ENCODE measurements at places on chromosomes 16 and 17.

GRCh38 chr16:81928271-81928918 is 82.9 kb downstream of the SDR42E1 start:
- DNase-seq, result no peak

DNA sequence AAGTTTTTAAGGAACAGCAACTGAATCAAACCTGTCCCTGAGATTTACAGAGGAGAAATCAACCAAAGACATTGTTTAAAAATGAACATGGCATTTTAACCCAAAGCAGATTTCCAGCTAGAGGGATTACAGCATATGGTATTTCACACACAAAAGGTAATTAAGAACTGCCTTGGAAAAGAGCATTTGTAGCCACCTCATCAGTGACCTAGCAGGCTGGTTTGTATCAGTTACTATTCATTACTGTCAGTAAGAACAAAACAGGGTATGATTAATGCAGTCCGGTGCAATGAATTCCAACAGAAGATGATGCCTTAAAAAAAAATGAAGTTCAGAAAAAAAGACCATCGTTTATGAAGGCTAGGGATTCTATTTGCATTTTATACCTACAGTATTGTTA is 219.9 kb downstream of the CHD9NB start:
- DNase-seq, result no peak

DNA sequence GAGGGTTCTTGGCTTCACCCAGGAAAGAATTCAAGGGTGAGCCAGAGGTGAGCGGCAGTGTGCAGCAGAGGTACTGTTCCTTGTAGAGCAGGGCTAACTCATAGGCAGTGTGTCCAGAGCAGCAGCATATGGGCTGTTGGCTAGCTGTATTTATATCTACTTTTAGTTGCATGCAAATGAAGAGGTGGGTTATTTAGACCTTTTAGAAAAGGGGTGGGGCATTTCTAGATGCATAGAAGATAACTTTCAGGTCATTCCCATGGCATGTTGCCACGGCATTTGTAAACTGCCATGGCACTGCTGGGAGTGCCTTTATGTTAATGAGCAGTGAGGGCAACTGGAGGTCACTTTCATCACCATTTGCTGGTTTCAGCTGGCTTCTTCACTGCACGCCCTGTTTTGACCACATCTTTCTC is 141.0 kb downstream of the STX8 start:
- no peak for DNase-seq

- no peak for DNase-seq
These were observed 1.7 kb downstream of the IL4R start for GRCh38 chr16:27315333-27316037.

- peak; percentile 44 for DNase-seq
These were observed 10.2 kb downstream of the NEUROD2 start for GRCh38 chr17:39597372-39598046.

- peak; percentile 71 for DNase-seq
These were observed 227.6 kb downstream of the UTP18 start for GRCh38 chr17:51487947-51488346.

DNA sequence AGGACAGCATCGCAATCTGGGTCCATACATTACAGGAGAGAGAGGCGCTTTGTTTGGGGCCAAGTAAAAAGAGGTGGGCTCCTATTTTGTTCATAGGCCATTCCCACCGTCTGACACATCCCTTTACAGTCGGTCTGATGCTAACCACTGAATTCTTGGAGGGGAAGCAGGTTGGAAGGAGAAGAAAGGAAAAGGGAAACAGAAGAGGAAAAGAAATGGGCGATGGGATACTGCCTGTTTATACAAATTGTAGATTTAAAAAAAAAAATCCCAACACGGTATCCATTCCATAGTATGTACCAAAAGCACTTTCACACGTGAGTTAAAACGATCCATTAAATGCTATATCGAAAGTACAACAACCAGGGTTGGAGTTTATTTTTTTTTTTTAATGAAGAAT is 4.0 kb upstream of the ZFHX3 start:
- peak; percentile 39 for DNase-seq

- DNase-seq, result no peak
These were observed 30.9 kb downstream of the TBCD start for GRCh38 chr17:82782657-82783207.

- no peak for DNase-seq
These were observed 18.6 kb downstream of the SNN start for GRCh38 chr16:11686713-11687380.

DNA sequence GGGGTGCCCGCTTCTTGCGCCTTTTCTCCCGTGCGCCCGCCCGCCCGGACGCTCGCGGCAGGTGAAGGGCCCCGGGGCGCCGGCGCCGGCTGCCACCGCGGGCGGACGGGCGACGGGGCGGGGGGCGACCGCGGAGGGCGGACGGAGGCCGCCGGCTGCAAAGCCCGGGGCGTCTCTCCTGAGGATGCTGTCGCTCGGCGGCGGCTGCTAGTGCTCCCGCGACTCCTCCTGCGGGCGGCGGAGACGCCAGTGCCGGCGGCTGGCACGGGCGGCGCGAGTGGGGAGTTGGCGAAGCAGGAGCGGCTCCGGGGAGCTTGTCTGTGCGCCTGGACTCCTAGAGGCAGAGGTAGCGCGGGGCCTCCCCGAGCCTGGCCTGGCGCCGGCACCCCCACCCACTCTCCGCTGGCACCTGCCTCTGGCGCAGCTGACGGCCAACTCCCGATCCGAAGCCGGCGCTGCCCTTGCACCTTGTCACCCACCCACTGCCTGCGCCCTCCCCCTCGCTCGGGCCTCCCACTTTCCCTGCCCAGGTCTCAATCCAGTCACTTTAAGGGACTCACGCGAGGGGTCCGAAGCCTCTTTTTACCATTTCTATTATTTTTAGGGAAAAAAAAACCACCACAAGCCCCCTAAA is at the start of gene FAM20A:
Gene FAM20A (minus strand): TSS at position 437 of the 634 bp plus-strand sequence. CDS start 701 bp downstream, outside the sequence.
- DNase-seq, result peak; percentile 69

- DNase-seq, result no peak
These were observed 39.0 kb upstream of the CRISPLD2 start for GRCh38 chr16:84780544-84781376.

- DNase-seq, result no peak
These were observed 12.8 kb upstream of the RANGRF start for GRCh38 chr17:8275421-8276290.

DNA sequence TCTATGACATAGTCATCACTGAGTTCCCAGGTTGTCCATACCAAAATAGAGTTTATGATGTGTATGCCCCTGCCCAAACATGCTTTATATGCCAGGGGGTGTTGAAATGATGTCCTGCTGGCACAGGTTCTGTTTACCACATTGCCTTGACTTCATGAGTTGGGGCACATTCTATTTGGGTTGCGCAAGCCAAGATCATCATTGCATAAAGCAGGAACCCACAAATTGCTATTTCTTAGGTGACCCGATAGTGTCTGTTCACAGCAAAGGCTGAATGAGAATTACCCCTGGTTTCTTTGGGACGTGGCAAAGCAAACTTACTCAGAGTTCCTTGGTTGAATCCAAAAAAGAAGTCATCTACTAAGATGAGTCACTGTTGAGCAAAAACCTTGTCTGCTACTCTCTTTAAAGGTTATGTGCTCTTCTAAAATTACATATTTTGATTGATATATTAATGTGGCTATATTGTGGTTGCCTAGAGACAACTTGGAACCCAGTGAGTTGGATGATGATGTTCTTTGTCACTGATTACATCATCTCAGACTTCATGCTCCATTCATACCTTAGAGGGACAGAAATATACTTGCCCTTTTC is 912.6 kb upstream of the SOX9 start:
- no peak for DNase-seq

- no peak for DNase-seq
These were observed 17.9 kb downstream of the ACSM3 start for GRCh38 chr16:20781697-20782096.

DNA sequence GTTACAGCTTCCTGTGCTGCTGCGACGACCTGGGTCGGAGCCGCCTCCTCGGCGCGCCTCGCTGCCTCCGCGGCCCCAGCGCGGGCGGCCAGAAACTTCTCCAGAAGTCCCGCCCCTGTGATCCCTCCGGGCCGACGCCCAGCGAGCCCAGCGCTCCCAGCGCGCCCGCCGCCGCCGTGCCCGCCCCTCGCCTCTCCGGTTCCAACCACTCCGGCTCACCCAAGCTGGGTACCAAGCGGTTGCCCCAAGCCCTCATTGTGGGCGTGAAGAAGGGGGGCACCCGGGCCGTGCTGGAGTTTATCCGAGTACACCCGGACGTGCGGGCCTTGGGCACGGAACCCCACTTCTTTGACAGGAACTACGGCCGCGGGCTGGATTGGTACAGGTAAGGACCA is 746 bp downstream of the HS3ST2 start:
- DNase-seq, result peak; percentile 68

- peak; percentile 67 for DNase-seq
These were observed 51.5 kb upstream of the MGAT5B start for GRCh38 chr17:76816590-76817135.

GRCh38 chr16:28623172-28623711 is 13.4 kb upstream of the SULT1A1 start:
- DNase-seq, result peak; percentile 94

GRCh38 chr17:37671824-37672547 is 28.7 kb upstream of the DDX52 start:
- DNase-seq, result peak; percentile 83

DNA sequence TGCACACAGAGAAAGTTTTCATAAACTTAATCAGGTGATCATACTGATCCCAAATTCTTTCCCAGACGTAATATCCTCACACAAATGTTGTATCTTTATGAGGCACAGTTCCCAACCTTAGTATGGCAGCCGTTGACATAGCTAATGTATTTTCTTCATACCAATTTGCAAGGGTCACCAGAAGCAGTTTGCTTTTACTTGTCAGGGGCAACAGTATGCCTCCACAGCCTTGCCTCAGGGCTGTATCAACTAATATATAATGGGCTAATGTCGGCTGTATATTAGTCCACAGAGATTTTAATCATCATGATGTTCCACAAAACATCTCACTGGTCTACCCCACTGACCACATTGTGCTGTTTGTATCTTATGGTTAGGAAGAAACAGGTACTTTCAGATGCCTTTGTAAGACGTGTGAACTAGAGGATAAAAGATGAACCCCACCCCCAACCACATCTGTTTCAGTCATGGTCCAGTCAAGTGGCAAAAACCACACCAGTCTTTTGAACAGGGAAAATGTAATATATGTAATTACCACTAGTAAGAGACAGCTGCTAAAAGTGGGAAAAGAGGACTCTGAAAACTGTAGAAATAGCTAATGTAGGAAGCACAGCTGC is 55.2 kb downstream of the GAN start:
- DNase-seq, result no peak

DNA sequence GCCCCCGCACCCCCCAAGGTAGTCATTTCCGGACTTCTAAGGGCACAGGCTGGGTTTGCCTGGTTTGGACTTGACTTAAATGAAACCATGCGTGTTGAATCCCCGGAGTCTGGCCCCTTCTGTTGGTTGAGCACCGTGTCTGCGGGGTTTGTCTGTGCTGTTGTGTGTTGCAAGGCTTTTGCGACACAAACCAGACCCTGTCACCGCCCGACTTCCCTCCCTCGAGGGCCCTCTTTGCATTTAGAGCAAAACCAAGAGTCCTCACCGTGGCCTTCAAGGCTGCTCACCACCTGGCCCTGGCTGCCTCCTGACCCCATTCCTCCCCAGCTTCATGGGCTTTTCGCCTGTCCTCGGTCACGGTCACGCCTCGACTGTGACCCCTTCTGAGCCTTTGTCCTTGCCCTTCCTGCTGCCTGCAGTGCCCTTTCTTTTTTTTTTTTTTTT is 7.4 kb downstream of the CRISPLD2 start:
- DNase-seq, result no peak

DNA sequence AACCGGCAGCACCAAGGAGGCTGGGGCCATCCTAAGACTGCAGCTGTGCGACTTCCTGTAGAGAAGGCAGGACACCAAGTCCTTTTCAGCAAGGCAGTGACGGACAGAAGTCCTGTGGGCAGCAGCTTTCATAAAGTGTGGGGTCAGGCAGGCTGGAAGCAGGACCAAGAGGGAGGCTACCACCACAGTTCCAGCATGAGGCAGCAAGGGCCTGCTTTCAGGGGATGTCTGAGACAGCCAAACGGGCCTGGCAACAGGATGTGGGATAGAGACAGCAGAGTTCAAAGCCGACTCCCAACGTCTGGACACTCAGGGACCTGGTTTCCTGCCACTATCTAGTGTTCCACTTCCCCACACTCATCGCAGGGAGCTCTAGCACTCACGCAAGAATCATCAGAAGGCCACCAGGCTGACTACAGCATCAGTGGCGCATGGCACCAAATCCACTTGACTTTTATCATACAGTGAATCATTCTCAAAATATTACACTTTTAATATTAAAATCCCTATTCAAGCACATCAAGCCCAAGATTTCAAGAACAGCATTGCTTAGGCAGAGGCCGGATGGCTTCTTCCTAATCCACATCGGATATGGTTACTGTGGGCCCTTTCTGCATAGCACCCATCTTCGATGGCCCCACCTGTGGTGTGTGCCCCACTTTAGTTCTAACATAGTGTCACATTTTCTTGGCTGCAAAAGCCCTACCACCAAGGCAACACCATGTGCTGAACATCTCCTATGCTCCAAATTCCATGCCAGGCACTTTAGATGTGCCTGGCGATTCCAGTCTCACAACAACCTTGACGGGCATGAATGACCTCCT is 5.2 kb downstream of the USP7 start:
- DNase-seq, result no peak

- no peak for DNase-seq
These were observed 34.2 kb downstream of the CDH13 start for GRCh38 chr16:82660966-82661365.

DNA sequence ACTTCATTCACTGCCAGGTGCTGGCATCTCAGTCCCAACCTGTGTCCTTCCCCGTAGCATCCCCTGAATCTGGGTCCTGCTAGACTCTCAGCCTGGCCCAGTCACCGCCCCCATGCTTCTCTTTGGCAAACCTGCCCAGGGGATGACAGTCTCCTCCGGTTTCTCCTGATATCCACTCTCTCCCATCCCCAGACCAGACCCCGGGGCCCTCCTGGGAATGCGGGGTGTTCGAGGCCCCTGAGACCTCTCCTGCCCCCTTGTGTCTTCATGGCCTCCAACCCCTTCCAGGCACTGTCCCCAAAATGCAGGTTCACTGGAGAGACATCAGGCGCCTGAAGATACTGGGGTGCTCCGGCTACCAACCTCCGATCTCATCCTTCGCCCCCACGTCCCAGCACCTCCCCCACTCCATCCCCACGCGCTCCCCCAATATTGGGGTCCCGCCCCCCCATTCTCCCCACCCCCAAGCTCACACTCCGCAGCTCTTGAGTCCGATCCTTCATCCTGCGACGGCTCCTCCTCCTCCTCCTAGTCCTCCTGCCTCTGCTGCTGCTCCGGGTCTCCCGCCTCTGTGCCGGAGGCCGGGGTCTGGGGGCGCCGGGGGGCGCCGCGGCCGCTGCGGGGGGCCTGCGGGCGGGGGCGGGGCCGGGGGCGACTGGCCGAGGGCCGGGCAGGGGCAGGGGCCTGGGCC is 399 bp downstream of the STX1B start:
- DNase-seq, result no peak

- DNase-seq, result no peak
These were observed 164.8 kb downstream of the CBLN1 start for GRCh38 chr16:49116873-49117272.

GRCh38 chr16:74469946-74470478 is 48.7 kb upstream of the CLEC18B start:
- DNase-seq, result no peak

GRCh38 chr17:14864127-14864526 is 401.0 kb downstream of the PMP22 start:
- no peak for DNase-seq

Measured in DMS53 (cell line).